Left ventricle myocardium superior (tissue), 1 donor: ENCODE measurements at places on chromosomes 3 and 15. TPM values are rescaled to one million over a fixed set of nuclear protein-coding genes. Genes with fewer than 3 reads are reported as not detected.

DCP1A gene
- 21.5 TPM for total RNA-seq

HCN4 gene
- 21.1 TPM for total RNA-seq

RNF123 gene
- 45.3 TPM for total RNA-seq

ROBO2 gene
- 0.17 TPM for total RNA-seq

PPP1R14D gene
- total RNA-seq = not detected

BOC gene
- 5.5 TPM for total RNA-seq

TERB2 gene
- not detected for total RNA-seq

MYO5C gene
- total RNA-seq = 2.1 TPM

SAMD7 gene
- not detected for total RNA-seq

ATP10A gene
- total RNA-seq = 1.2 TPM

DNA sequence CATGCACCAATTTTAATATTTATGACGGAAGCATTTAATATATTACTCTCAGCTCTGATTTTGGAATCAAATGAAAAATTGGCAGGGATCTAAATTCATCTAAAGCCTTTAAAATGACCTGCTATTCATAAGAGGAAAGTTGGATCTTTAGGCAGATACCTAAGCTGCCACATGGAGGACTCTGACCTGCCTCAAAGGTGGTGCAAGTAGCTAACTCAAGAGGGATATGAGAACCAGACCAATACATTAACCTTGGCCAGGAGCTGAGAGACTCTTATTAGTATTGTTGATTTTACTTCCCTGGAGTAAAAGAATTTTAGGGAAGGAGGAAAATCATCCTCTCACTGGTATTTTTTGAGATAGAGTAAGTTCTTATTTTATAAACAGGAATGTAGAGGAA is 17.7 kb downstream of the ZNF654 start:
- no peak for DNase-seq

GRCh38 chr3:54719914-54720313 is 207.9 kb downstream of the LRTM1 start:
- no peak for DNase-seq

- no peak for DNase-seq
Observed at GRCh38 chr15:63836579-63836978, 2.8 kb upstream of the HERC1 start.

- DNase-seq = no peak
Observed at GRCh38 chr15:58852347-58852746, 81.1 kb downstream of the SLTM start.

DNA sequence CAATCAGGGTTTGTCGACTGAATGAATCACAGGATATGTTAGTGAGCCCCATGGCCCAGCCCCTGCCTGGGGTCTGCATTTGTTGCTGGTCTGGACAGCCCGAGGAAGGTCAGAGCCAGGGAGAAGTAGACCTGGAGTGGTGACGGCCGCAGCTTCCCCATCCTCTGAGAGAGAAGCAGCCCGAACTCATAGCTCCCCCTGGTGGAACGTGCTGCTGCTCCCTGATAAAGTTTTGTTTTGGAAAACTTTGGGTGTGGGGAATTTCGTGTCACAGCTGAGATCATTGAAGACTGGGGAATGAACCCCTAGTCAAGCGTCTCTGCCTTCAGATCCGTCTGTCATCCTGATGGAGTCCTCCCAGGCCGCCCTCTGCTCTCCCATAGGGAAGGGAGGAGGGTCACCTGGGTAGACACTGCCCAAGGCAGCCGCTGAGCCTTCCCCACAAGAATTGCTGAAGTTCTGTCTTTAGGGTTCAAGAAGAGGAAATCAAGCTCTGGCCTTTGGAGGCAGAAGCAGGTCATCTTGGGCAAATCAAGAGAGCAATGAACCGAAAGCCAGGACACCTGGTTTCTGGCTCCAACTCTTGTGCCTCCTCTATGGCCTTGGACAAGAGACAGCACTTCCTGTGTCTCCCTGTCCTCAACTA is 60.5 kb downstream of the GLDN start:
- DNase-seq = peak; percentile 49

GRCh38 chr3:160735826-160736225 is 20.2 kb upstream of the PPM1L start:
- DNase-seq = no peak

GRCh38 chr3:195162033-195162669 is 108.8 kb downstream of the XXYLT1 start:
- DNase-seq = peak; percentile 45

GRCh38 chr15:76193934-76194333 is 117.3 kb downstream of the ETFA start:
- DNase-seq = no peak

GRCh38 chr3:151384741-151385174 is at the start of gene P2RY12:
TSS of gene P2RY12 (minus strand) at chr3:151384753. CDS start at chr3:151338845, 45,908 bp downstream.
- no peak for DNase-seq

- no peak for DNase-seq
Observed at GRCh38 chr3:19898721-19899120, 35.3 kb downstream of the EFHB start.

- peak; percentile 64 for DNase-seq
Observed at GRCh38 chr3:12187448-12188327, 29.0 kb upstream of the TIMP4 start.

- DNase-seq = no peak
Observed at GRCh38 chr15:64048781-64049460, 2.6 kb upstream of the DAPK2 start.

DNA sequence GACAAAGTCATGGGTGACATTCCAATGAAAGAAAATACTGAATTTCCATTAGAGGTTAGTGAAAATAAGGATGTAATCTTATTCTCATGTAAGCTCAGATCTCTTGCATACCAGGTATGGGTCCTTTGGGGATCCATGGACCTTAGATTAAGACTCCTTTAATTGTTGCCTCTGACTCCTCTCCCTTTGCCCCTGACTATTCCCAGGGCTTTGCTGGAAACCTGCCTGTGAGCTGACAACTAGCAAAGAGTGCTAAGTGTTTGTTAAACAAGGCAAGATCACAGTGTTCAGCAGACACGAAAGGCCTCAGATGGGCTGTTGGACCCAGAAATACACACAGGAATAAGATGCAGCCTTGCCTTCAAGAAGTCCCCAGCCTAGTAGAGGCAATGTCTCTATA is 32.1 kb downstream of the ACKR2 start:
- DNase-seq = no peak

DNA sequence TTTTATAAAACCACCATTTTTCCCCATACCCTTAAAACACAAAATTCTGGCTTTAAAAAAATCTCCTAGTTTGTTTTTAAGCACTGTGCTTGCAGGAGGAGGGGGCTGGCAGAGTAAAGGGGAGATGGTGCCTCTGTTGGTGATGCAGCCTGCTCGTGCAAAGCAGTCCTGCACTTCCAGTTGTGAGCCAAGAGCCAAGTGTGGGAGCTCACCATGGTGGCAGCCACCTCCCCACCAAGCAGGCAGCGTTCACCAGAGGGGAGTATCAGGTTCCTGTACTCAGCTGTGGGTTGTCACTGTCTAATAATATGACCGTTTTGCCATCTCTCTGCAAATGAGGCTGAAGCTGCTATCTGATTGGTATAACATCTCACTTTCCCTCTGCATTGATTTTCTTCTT is 164.8 kb downstream of the SYNPR start:
- DNase-seq = no peak

DNA sequence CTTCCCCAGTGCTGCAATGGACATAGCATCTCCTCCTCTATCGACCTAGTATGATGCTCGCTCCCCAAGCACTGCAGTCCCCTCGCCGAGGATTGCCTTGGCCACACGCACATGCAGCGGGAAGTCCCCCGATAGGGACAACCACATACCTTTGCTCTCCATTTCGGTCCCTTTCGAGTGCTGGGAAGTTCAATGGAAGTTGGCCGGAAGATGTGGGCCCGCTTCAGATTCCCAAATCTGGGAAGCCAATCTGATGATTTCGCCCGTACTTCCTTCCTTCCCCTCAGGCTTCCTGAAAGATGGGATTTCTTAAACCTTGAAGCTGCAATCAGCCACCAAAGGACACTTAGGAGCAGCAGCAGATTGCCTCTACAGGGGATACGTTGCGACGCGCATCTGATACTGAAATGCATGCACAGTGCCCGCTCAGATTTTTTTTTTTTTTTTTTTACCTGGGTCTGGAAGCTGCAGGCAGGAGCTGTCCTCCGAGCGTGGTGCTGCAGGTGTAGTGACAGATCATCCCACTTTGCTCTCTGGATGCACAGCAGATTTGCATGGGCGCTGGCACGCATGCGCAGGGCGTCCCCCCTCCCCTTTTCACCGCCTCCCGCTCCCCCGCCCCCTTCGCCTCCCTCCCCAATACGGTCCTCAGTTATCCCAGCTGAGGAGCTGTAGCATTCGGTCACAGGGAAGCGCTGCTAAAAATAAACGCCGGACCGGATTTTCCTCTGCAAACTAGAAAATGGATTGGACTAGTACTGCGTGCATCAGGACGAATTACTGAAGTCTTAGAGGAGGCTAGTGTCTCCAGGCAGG is at the start of gene FGF12:
Gene FGF12 (minus strand): TSS at position 510 of the 816 bp plus-strand sequence.
- peak; percentile 91 for DNase-seq

GRCh38 chr15:32124726-32125125 is 94.4 kb downstream of the CHRNA7 start:
- DNase-seq = no peak

DNA sequence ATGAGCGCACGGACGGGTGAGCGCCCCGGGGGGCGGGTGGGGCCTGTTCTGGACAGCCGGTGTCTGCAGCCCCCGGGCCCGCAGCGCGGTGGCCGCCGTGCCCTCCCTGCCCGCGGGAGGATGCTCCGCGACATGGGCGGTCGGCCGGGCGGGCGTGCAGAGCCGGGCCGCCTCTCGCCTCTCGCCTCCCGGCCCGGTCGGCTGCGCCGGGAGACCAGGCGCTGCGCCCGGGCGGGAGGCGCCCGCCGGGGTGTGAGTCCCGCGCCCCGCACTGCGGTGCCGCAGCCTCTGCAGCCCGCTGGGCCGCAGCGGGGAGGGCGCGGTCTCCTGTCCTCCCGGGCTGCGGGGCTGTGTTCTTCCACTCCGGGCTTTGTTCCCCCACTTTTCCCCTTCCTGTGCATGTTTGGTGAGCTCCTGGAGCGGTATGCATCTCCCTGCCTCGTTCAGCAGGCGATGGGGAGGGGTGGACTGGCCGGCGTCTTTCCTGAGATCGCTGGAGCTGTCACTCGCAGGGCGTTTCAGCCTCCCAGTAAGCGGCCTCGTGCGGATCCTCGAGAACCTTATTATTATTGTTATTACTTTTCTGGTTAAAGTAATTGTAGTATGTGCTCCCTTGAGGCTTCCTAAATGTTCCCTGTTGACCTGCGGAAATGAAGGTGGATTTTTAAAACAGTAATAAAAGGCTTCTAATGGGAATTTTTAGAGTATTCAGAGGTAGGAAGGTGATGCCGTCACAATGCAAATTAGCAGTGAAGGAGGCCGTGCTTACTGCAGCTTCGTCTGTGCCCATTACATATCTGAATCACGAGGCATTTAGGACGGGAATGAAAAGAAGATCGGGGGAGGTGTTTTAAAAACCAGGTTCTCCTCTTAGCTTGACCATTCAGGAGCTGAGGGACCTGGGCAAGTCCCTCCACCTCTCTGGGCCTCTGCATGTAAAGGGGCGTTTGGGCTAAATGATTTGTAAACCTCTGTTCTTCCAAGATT is 593 bp downstream of the TMOD2 start:
- peak; percentile 50 for DNase-seq

GRCh38 chr15:42891569-42891968 is 29.0 kb downstream of the TTBK2 start:
- no peak for DNase-seq

- DNase-seq = no peak
Observed at GRCh38 chr3:193948459-193948858, 187.5 kb upstream of the HES1 start.

- no peak for DNase-seq
Observed at GRCh38 chr3:65778968-65779367, 259.8 kb downstream of the MAGI1 start.

- no peak for DNase-seq
Observed at GRCh38 chr15:65335278-65336055, 31.0 kb downstream of the RNU5B-1 start.

DNA sequence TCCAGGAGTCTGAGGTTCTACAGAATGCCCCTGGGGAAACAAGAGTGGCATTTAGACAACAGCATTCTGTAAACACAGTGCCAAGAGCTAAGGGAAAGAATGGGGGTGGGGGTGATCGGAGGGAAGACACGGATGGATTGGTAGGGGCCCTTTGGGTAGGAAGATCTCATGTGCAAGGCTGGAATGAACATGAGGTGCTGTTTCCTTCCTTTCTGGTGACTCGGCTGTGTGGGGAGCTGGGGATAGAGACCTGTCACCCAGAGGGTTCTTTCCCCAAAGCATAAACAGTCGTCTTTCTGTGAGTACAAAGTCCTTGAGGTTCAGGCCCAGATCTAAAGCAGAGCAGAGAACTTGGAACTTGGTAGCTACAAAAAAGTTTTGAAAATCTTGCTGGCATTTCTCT is 11.7 kb downstream of the TPM1 start:
- no peak for DNase-seq

- peak; percentile 44 for DNase-seq
Observed at GRCh38 chr3:55487381-55488241, 505 bp upstream of the WNT5A start.

DNA sequence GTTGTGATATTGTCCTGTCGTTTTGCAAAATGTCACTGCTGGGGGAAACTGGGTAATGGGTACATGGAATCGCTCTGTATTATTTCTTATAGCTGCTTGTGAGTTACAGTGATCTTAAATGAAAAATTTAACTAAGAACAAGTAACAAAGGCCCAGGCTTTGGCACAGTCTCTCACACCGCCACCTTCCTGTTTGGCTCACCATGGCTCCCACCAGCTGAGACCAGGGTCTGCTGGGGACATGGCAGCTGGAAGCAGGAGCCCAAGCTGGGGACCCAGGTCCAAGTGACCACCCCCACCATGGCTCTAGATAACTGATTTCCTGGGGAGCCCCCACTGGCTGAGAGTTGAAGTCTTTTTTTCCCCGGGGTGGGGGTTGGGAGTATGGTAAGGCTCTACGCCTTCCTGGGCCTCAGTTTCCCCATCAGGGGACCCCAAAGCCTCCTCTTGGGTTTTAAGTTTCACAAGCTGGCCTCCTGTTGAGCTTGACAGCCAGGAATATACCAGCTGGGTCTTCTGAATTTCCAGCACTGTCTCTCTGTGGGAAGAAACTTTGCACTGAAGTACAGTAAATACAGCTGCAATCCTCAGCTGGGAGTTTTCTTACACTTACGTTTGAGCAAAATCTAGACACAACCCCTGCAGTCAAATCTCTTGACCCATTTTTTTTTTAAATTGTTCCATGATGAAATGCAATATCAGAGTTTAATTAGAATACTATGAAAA is 26.1 kb downstream of the ABTB1 start:
- DNase-seq = no peak

DNA sequence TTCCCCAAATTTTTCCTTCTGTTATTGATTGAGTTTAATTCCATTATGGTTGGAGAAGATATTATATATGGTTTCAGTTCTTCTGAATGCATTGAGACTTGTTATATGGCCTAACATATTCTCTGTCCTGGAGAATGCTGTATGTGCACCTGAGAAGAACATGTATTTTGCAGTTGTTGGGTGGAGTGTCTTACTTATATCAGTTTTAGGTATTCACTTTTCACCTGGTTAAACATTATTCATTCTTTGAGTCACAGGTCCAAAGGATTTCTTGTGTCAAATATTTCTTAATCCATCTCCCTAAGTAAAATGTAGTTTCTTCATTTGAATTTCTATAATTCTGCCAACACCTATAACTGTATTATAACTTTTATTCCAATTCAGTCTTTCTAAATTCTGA is 17.8 kb downstream of the ACKR2 start:
- DNase-seq = no peak

- DNase-seq = no peak
Observed at GRCh38 chr3:74539876-74540275, 74.6 kb downstream of the CNTN3 start.

GRCh38 chr3:196260784-196261183 is 26.7 kb downstream of the PCYT1A start:
- no peak for DNase-seq
